HL-60 (cell line): ENCODE measurements at places on chromosomes 13 and 19.

DNA sequence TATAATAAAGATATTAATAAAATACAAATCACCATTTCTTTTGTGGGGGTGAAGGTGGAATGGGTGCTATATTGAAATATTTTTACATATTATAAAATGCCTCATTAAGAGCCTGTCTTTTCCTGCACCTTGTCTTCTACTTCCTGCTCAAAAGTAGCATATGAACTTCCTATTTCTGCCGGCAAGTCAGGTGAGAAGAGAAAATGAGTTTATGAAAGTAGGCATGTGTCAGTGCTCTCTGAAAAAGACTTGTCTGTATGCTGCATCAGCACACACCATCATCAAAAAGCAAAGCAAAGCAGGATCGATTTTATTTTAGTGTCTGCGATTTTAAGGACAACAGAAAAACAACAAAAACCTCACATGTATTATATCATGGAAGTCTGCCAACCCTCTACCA lies 114.2 kb downstream of the RAP2A start:
- DNase-seq = no peak

- no peak for DNase-seq
These were observed 41.0 kb downstream of the N4BP2L2 start for GRCh38 chr13:32497589-32497988.

DNA sequence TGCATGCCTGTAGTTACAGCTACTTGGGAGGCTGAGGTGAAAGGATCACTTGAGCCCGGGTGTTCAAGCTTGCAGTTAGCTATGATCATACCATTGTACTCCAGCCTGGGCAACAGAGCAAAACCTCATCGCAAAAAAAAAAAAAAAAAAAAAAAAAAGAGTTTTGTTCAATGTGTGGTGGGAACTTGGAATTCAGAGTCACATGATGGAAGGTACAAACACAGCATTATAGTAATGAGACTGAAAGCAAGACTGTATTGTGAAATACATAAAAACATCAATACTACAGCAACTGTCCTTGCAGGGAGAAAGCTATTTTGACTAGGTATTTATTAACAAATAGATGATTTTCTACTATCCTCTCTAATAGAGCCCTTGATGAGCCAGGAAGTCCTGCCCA lies 393.2 kb downstream of the DLEU7 start:
- no peak for DNase-seq

DNA sequence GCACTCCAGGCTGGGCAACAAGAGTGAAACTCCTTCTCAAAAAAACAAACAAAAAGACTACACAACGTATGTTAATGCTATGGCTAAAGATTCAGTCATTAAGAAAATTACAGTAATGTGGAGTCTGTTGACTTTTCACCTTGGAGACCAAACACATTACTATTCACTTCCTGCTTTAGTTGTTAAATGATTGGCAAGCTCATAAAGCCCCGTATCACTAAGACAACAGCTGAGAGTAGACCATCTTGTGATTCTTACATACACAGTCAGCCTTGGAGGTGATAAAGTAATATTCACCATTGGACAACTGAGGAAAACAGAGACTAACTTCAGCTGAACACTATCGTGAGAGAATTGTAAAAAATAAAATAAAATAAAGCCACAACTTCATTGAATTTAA lies 86.5 kb downstream of the KCTD12 start:
- no peak for DNase-seq

DNA sequence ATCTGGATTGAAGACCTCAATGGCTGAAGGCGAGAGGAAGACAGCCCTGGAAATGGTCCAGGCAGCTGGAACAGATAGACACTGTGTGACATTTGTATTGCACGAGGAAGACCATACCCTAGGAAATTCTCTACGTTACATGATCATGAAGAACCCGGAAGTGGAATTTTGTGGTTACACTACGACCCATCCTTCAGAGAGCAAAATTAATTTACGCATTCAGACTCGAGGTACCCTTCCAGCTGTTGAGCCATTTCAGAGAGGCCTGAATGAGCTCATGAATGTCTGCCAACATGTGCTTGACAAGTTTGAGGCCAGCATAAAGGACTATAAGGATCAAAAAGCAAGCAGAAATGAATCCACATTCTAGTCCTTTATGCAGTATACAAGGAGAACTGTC lies 1.2 kb downstream of the POLR1D start:
- DNase-seq = no peak
